ENCODE measurements at places on chromosomes 12 and 14. TPM values are rescaled to one million over a fixed set of nuclear protein-coding genes. Genes with fewer than 3 reads are reported as not detected.

PTPRR gene
- total RNA-seq, result 2.5 TPM

ART4 gene
- not detected for total RNA-seq

IL31 gene
- not detected for total RNA-seq

KCNA5 gene
- not detected for total RNA-seq

FGD6 gene
- total RNA-seq, result 9.4 TPM

KRT73 gene
- total RNA-seq, result not detected

TAMALIN gene
- 0.39 TPM for total RNA-seq

ESPL1 gene
- 16.8 TPM for total RNA-seq

CPNE6 gene
- total RNA-seq, result not detected

TAS2R31 gene
- total RNA-seq, result 0.40 TPM

GALNT8 gene
- 0.35 TPM for total RNA-seq

SMIM41 gene
- total RNA-seq, result not detected

B3GNT4 gene
- total RNA-seq, result 0.13 TPM

EFS gene
- total RNA-seq, result not detected

COCH gene
- 3.7 TPM for total RNA-seq

STAC3 gene
- total RNA-seq, result 0.27 TPM

TECPR2 gene
- total RNA-seq, result 9.0 TPM

CCDC177 gene
- not detected for total RNA-seq

ADAM20 gene
- 0.03 TPM for total RNA-seq

FOXN4 gene
- not detected for total RNA-seq

CPM gene
- not detected for total RNA-seq

PLA2G1B gene
- total RNA-seq, result not detected

HOTAIR gene
- total RNA-seq, result not detected

GALNT16 gene
- total RNA-seq, result 12.6 TPM

GZMH gene
- not detected for total RNA-seq

KCNH3 gene
- total RNA-seq, result 5.2 TPM

FBRSL1 gene
- total RNA-seq, result 5.7 TPM

SYT1 gene
- 0.10 TPM for total RNA-seq

BMAL2 gene
- 69.5 TPM for total RNA-seq

ADSS1 gene
- 2.8 TPM for total RNA-seq

TC2N gene
- total RNA-seq, result not detected

KRT78 gene
- 0.13 TPM for total RNA-seq

KCNH5 gene
- total RNA-seq, result 3.0 TPM

CLEC1B gene
- total RNA-seq, result not detected

RTN1 gene
- total RNA-seq, result 13.9 TPM

MFAP5 gene
- not detected for total RNA-seq

VASH1 gene
- total RNA-seq, result 0.30 TPM

DPY19L2 gene
- 2.4 TPM for total RNA-seq

SLCO1B1 gene
- not detected for total RNA-seq

GATC gene
- total RNA-seq, result 23.5 TPM

CRIP2 gene
- total RNA-seq, result 127 TPM

TROAP gene
- 35.8 TPM for total RNA-seq

CLEC4C gene
- total RNA-seq, result not detected

CPNE8 gene
- 17.3 TPM for total RNA-seq

POTEM gene
- total RNA-seq, result 0.10 TPM

OR4K13 gene
- total RNA-seq, result not detected

SMCO2 gene
- 0.35 TPM for total RNA-seq

KRT72 gene
- not detected for total RNA-seq

LRP1-AS gene
- not detected for total RNA-seq

VWF gene
- not detected for total RNA-seq

LHX5 gene
- total RNA-seq, result not detected

ABHD12B gene
- not detected for total RNA-seq

ANKRD33 gene
- not detected for total RNA-seq

PRKD1 gene
- total RNA-seq, result 6.0 TPM

Measured in HT1080 (cell line).